ENCODE measurements at places on chromosomes 12 and 14. TPM values are rescaled to one million over a fixed set of nuclear protein-coding genes. Genes with fewer than 3 reads are reported as not detected.
A peak's percentile ranks its signal among the peaks of the same experiment; 100 is the strongest.

DNA sequence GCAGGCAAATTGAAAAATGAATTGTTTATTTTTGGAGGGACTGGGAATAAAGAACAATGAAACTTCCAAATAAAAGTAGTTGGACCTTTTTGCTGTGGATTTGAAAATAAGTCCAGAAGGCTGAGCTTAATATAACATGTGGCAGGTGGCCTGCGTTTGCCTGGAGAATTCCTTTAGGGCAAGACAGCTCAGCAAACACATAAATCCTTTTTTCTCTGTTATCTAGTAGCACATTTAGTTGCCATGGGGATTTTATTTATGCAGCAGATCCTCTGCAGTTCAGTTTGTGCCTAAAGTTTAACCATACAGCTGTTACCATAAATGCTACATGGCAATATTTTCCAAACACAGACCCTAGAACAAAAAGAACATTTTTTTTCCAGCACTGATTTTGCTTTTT lies 180.0 kb downstream of the NPAS3 start:
- DNase-seq, result peak; percentile 69

DNA sequence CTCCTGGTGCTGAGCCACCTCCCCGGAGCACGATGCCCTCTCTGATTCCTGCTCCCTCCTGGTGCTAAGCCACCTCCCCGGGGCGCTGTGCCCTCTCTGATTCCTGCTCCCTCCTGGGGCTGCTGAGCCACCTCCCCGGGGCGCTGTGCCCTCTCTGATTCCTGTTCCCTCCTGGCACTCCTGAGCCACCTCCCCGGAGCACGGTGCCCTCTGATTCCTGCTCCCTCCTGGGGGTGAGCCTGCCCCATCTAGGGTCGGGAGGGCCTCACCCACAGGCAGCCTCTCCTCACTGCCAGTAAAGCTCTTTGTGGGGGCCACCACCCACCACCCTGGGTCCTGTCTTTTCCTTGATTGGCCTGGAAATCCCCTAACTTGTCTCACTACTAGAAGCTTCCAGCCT lies 327.6 kb upstream of the SFSWAP start:
- no peak for DNase-seq

DNA sequence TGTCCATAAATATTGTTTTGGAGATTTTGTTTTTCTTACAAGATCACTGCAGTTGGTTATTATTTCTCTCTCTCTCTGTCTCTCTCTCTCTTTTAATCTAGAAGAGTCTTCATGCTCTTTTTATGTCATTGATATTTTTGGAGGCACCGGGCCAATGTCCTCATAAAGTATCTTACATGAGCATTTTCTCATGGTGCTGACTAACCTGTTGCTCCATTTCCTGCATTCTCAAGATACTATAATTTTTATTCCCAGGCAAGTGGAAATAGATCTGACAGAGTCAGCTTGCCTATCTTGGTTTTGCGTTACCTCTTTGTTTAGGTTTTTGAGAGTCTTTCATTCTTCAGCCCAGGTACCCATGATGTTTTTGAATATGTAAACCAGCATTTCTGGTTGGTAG lies 938.8 kb upstream of the FBXO33 start:
- DNase-seq, result no peak

GRCh38 chr14:35301735-35302528 lies 9.8 kb downstream of the PSMA6 start:
- no peak for DNase-seq

Gene TPPP2
- total RNA-seq, result not detected

Gene CSRP2
- total RNA-seq, result 45.2 TPM

Gene NKX2-8
- not detected for total RNA-seq

Gene PLA2G1B
- total RNA-seq, result not detected
